ENCODE measurements at places on chromosomes 4 and X.

DNA sequence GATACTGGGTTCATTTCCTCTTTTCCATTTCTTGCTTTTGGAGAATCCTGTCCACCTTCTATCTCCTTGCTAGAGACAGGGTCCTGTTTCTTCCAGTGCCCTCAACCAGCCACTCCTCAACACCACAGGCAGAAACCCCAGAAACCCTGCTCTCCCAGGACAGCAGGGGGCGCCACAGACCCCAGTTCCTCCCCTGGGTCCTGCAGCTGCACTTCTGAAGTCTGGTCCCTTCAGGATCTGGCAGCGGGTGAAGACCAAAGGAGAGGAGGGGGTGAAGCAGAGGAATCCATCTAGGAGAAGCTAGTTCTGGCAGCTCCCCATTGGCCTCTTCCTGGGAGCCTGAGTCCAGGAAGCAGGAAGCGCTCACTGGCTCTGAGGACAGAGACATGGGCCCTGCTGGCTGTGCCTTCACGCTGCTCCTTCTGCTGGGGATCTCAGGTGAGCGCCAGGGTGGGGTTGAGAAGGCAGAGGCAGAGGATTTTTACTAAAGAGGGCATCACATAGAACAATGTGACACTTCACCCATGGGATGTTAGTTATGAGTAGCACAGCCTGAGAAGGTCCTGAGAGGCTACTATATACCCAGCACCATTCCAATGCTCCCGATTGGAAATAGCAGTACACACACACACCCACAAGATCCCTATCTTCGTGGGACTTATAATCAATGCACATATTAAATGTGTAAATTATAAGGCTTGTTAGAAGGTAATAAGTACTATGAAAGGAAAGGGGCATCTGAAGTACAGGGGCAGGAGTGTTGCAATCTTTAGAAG is at the start of gene PRSS48:
PRSS48 (plus strand) TSS at position 375 of the 776 bp plus-strand sequence; CDS start at position 387, 12 bp downstream.
- DNase-seq = peak; percentile 30

- no peak for DNase-seq
Measured at GRCh38 chr4:107492566-107492965, 227.5 kb downstream of the PAPSS1 start.

GRCh38 chrX:136828830-136829229 is 48.1 kb upstream of the ARHGEF6 start:
- no peak for DNase-seq

DNA sequence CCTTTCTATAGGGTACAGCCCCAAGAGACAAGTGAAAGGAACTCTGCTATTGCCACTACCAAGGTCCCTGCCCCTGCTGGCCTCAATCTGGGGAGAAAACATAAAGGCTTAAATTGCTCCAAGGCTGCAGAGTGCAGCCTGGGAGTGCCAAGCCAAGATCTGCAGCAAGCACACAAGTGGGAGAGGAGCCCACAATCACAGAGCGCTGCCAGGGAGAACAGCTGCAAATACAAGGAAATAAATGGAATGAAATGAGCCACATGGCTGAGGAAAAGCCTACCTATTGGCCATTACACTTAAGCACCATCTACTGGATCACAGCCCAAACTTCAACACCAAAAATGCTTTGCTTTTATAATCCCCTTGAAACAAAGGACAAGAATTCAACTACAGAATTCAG is 582.4 kb downstream of the FAM133A start:
- no peak for DNase-seq

DNA sequence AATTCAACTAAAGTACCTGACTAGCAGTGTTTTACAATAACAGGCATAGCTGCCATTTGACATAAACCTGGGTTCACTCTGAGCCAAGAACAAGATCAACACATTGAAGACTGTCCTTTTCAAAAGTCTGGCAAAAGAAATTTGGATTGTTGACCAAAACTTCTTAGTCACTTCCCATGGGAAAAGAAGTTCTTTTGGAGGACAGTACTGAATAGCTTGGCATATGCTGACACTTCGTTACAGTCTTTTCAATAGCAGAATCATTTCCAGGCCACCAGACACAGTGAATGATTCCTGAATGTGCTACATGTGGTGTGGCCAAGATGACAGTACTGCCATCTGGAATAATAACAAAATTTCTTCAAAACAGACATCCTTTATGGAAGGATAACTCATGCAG is 560.3 kb downstream of the GRID2 start:
- no peak for DNase-seq

Data from activated naive CD4-positive, alpha-beta T cell treated with anti-CD3 and anti-CD28 coated beads, Interleukin-2, amount 50 U/mL, for 16 hours (primary cell).